OCI-M1 (cell line): ENCODE measurements at places on chromosomes 12 and 14.

GRCh38 chr12:101777978-101778377, 38.7 kb upstream of the SYCP3 start:
- DNase-seq: no peak

- peak; percentile 97 for DNase-seq
Measured at GRCh38 chr14:100238419-100239210, at the start of gene YY1. Gene YY1 (plus strand): TSS chr14:100239144. CDS start chr14:100239245, 101 bp downstream.

DNA sequence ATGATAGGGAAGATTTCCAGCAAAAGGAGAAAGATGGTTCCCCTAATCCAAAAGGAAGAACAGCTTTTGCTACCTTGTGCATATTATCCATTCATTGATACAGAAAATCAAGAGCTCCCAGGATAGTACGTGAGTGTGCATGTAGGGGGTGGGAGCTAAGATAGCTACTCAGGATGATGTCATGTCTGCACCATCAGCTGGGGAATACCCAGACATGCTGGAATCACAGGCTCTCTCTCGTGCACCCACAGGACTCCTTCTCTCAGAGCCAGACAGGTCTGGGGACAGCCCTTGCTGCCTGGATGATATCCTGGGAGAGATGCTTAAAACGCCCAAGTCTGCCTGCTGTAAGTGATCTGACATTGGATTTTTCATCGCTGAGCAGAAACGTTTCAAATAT, 38.9 kb downstream of the FOXN3 start:
- DNase-seq: no peak

GRCh38 chr14:20680843-20681347, 3.5 kb upstream of the RNASE4 start:
- DNase-seq: no peak

- no peak for DNase-seq
Measured at GRCh38 chr12:30041096-30041495, 257.4 kb upstream of the TMTC1 start.
